ENCODE measurements at places on chromosomes 6 and 20. TPM values are rescaled to one million over a fixed set of nuclear protein-coding genes. Genes with fewer than 3 reads are reported as not detected.

- DNase-seq, result no peak
These were observed 12.9 kb downstream of the TRPC4AP start for GRCh38 chr20:35079472-35080347.

The KHDC1L gene
- not detected for total RNA-seq

DNA sequence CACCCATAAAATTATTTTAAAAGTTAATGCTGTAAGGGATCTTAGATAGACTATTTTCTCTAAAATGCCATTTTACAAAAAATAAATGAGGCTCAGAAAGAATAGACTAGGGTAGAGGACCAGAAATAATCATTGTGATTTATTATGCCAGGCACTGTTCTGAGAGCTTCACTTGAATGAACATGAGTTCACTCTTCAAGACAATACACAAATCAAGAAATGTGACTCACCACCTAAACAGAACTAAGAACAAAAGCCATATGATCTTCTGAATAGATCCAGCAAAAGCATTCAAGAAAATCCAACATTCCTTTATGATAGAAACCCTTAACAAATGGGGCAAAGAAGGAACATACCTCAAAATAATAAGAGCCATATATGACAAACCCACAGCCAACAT lies 582.0 kb downstream of the PKHD1 start:
- no peak for DNase-seq

The CNKSR3 gene
- 8.1 TPM for total RNA-seq

DNA sequence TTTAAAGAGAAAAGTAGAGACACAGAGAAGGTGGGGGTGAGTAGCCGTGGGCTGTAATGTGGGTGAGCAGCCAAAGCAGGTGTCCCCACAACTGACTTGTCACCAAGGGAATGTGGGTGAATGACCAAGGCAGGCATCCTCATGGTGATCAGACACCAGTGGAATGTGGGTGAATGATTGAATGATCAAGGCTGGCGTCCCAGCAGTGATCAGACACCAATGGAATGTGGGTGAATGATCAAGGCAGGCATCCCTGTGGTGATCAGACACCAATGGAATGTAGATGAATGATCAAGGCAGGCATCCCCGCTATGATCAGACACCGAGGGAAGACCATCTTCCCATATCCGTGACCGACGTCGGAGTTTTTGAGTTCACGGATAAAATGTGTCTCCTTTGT lies 49.8 kb upstream of the OR14J1 start:
- DNase-seq, result no peak

The C6orf15 gene
- total RNA-seq, result not detected

DNA sequence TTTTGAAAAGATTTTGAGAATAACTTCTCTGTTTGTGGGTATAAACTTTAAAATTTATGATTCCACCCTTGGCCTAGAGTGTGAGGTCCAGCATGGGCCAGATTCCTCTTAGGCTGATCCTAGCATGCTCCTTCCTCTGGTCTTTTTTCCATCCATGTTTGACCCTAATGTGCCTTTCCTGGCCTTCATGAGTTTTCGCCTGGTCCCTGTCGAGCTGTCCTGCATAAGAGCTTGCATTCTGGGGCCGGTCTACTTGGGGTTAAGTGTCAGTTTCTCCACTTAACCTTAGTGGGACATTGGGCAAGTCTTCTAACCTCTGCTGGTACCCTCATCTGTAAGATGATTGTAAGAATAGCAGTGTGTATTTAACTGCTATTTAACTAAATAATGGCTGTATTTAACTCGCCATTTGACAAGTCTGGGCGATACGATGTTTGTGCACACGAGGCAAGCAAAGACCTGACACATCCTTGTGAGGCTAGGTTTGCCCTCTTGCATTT lies 40.7 kb upstream of the TAGAP start:
- DNase-seq, result no peak

GRCh38 chr6:166310634-166311033 lies 2.4 kb upstream of the PRR18 start:
- DNase-seq, result no peak

DNA sequence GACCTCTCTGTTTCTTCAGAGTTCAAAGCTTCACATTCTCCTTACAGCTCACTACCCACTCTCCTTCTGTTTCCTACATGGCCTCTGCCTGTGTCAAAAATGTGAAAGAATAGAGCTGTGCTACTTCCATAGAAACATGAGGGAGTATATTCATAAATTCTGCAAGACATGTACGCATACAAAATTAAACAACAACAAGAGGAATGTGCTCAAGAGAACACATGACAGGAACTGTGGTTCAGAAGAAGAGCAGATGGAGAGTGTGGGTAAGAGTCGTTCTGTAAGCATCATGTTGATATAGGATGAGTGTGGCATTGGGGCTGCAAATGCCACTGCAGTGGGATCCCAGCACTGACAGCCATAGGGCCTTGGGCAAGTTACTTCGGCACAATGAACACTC lies 266.6 kb upstream of the SASH1 start:
- no peak for DNase-seq

- peak; percentile 94 for DNase-seq
These were observed 620 bp downstream of the HIVEP1 start for GRCh38 chr6:12012558-12013306.

The PLAGL2 gene
- 2.8 TPM for total RNA-seq

- no peak for DNase-seq
These were observed 22.4 kb upstream of the LYRM2 start for GRCh38 chr6:89660981-89661380.

DNA sequence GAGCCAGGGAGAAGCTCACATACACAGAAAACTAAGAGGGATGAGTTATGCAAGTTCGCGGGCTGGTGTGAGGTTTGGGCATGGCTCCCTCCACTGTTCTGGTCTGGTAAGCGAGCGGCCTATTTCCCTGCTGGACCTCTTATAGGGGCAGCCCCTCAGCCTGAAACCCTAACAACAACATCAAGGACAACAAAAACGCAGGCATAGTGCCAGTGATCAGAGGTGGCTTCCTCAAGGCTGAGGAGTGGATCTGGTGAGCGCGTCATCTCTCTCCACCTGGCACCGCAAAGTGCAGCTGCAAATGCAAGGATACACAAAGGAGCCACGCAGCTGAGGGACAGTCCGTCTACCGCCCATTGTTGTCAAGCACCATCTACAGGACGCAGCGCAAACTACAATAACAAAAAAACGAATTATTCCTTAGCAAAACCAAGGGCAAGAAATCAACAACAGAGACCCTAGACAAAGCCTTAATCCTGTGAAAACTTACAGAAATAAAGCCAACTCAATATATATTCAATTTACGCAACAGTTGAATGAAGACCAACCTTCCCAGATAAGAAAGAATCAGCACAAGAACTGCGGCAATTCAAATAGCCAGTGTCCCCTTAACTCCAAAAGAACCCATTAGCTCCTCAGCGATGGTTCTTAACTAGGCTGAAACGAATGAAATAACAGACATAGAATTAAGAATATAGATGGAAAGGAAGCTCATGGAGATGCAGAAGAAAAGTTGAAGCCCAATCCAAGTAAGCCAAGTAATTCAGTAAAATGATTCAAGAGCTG lies 9.2 kb upstream of the DEFB110 start:
- DNase-seq, result peak; percentile 6

DNA sequence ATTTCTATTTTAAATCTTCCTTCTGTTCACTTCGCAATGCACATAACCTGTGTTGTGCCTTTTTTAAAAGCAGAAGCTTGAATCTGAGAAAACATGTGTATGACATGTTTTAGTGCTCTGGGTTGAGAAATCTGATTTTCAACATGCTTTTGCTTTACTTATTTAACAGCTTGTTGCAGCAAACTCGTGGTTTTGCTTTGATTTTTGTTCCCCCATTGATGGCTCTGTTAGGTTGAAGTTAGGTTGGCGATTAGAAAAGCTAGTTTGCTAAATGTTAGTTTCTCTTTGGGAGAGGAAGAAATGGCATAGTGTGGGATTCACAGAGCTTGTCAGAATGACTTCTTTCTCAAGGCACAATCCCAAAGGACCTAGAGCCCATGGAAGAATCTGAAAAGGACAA lies 170.8 kb downstream of the TMEM242 start:
- no peak for DNase-seq

DNA sequence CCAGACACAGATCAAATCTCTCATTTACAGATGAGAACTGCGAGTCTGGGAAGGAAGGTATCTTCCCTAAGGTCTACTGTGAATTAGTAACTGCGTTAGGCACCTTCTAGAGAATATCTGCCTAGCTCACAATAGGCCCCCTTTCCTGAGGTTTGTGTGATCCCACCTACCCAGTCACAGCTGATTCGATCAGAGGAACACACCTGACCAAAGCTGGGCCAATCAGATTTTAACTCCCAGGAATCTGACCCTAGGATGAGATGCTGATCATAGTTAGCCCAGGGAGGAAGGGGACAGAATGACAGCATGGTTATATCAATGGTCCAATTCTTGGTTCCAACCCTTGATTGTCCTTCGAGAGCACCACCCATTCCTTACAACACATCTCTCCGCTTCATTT lies 7.4 kb upstream of the CCDC167 start:
- no peak for DNase-seq

The ADGRF4 gene
- total RNA-seq, result not detected

The OR2H1 gene
- not detected for total RNA-seq

- DNase-seq, result no peak
These were observed 437 bp upstream of the HLA-A start for GRCh38 chr6:29941916-29942274.

DNA sequence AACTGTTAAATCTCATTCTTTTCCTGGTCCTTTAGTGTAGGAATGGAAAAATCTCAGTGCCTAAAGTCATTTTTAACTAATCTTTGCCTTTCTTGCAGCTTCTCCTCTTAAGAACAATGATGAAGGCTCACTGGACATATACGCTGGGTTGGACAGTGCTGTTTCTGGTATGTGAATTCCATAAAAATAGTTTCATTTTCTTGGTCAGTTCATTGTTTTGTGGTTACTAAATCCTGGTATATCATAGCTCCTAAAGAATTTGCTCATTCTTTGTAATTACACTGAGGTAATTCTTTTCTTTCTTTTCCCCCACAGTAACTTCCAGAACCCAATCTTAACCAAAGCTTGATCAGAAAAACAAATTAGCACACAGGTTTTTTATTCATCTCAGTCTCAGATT lies 23.4 kb downstream of the CASP8AP2 start:
- no peak for DNase-seq

DNA sequence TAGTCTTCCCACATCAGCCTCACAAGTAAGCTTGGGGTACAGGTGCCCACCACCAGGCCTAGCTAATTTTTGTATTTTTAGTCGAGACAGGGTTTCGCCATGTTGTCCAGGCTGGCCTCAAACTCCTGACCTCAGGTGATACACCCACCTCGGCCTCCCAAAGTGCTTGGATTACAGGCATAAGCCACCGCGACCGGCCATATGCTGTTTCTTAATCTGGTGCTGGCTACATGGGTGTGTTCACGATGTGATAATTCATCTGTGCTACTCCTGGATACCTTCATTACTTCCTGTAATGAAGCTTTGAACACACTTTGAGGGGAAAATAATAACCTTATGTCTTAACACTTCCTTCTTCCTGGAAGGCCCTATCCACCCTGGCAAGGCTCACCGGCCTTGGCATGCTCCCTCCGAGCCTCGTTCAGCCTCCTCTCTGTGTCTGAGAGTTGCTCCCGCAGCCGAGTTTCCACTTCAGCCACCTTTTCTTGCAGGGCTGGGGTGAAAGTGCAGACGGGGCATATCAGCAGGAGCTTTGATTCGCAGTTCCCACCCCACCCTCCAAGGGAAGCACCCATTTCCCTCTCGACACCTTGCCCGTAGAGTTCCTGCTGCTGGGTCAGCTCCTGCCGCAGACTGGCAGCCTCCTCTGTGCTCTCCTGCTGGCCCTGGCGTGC lies 5.6 kb upstream of the PSORS1C2 start:
- no peak for DNase-seq

DNA sequence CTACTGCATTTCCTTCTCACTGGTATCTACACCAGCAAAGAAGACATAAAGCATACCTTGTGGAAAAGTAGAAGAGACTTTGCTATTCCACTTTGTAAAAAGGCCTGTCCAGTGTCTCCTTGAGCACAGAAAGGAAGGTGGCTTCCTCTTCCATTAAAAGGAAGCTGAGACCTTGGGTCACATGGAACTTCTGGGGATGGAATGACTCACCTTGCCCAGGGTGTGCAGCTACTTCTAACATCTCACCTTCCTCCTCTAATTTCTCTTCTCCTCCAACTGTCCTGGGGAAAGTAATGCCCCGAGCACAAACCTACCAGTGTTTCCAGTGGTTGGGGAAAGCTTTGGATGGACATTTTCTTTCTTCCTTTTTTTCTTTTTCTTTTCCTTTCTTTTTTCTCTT lies 848.8 kb upstream of the MAP3K7 start:
- DNase-seq, result no peak

The RNF8 gene
- 20.8 TPM for total RNA-seq

The EYA4 gene
- total RNA-seq, result 0.40 TPM

The MTFR2 gene
- total RNA-seq, result 0.60 TPM

The ECT2L gene
- total RNA-seq, result not detected

DNA sequence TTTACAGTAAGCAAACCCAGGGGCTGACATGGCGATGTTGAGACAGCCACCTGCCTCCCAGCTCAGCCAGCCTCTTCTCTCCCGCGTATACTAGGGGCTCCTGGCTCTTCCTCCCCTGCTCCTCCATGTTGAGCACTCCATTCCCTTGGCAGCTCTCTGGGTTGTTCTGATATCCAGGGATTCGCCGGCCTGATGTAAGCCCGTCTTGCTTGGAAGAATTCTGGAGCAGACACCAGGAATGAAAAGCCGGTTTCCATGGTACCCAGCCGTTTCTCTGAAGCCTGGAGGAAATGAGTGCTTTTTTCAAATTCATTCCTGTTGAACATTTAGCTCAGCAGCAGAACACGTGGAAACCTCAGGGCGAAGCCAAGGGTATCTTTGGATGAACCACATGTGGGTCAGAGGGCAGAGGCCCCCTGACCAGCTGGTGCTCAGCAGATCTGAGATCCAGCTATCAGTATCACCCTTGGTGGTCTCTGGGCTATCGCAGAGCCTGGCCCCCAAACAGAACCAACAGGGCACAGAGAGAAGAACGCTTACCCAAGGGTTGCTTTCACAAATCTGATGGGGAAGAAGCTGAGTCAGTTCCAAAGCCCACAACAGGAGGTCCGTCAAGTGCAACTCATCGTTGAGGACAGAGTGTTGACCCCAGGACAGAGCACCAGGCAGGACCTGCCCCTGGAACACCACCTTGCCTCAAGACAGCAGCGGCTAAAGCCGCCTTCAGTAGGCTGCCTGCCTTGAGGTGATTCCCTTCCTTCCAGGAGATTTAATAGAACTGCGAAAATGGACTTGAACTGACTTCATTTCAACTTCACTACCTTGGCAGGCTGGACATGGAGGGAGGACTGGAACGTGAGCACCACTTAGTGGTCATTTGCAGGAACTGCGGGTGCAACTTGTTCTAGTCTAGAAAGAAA lies 96.1 kb upstream of the RIN2 start:
- peak; percentile 80 for DNase-seq

GRCh38 chr6:55882718-55883569 lies 7.6 kb upstream of the BMP5 start:
- peak; percentile 89 for DNase-seq

DNA sequence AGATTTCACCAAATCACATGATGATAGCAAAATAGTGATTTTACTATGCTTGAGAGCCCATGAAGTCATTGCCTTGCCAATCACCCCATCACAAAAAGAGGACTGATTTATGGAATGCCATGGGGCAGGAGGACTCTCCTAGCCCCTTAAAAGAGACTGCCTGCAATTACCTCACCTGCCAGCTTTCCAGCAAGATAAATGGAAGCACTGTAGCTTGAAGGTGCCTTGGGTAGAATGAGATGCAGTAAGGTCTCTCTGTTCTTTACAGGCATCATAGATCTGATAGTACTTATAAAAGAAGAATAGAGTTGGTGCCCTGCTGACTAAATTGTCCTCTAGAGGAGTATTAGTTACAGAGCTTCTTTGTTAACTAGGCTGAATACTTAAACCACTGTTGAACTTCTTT lies 242.3 kb downstream of the TMEM242 start:
- DNase-seq, result no peak

The LY6G6F gene
- total RNA-seq, result not detected

Data from lung microvascular endothelial cell (primary cell).